ENCODE measurements at places on chromosomes 2 and 18.

DNA sequence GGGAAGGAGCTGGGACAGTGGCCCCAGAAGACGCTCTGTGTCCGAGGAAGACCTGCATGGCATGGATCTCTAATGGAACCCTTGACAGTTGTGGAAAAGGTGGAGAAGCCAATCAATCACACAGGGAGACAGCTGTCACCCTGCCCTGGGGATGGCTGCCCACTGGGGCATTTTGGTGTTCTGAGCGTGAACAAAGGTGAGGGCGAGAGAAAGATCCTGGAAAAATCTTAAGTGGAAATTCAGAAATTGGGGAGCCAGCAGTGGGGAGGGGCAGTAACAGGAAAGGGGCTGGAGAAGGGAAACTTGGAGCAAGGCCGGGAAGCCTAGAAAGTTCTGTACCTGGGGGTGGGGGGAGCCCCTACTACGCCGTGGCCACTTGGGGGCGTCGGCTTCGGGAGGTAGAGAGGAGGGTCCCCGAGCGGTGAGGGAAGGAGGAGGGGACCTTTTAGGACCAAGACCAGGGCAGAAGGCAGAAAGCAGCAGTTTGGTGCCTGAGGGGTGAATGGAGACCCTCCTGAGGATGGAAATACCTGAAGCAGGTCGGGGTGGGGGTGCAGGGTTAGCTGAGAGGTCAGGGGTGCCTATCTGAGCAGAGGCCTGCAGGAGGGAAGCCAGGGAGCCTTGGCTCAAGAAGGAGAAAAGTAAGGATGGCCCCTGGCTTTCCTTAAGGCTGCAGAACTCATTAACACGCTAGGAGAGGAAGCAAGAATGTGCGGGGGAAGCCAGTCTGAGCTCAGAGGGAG is 30.0 kb downstream of the NGEF start:
- no peak for DNase-seq

- DNase-seq, result no peak
These were observed 14.2 kb downstream of the IL18RAP start for GRCh38 chr2:102437122-102437521.

- DNase-seq, result no peak
These were observed 86.0 kb downstream of the RTN4 start for GRCh38 chr2:54964271-54964670.

GRCh38 chr2:119823734-119824334 is 64.1 kb downstream of the PTPN4 start:
- DNase-seq, result peak; percentile 40

DNA sequence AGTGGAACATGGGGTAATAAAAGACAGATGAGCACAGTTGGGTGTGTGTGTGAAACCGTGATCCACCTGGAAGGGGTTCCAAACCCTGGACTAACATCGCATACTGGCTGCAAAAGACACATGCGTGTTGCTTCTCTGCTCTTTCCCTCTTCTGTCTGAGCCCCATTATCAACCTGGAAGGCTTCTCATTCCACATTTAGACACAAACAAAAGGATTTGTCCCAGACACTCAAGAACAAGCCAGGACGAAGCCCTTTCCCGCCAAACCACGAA is 7.0 kb upstream of the SP9 start:
- DNase-seq, result no peak

GRCh38 chr2:126507425-126507911 is 148.5 kb upstream of the GYPC start:
- DNase-seq, result no peak

GRCh38 chr2:203360833-203361430 is 32.7 kb downstream of the ABI2 start:
- DNase-seq, result no peak

GRCh38 chr2:48346124-48346536 is 183.8 kb upstream of the STON1 start:
- DNase-seq, result peak; percentile 26

Data from hepatic stellate cell (primary cell).